ENCODE measurements at places on chromosomes 16 and 17.

- no peak overlapping the region for H3K4me3 ChIP-seq
- DNase-seq, result no peak
- H3K36me3 ChIP-seq, result no peaks in the 10 kb centered on the region
- peaks cover 23% of the 10 kb centered on the region for H3K4me1 ChIP-seq
- H3K27ac ChIP-seq, result no peak overlapping the region
Observed at GRCh38 chr17:80675438-80676095, 130.9 kb downstream of the RPTOR start.

- H3K4me3 ChIP-seq, result no peak overlapping the region
- H3K27ac ChIP-seq, result no peak overlapping the region
- H3K36me3 ChIP-seq, result no peaks in the 10 kb centered on the region
- H3K4me1 ChIP-seq, result no peaks in the 10 kb centered on the region
- H3K27me3 ChIP-seq, result no peaks in the 10 kb centered on the region
Observed at GRCh38 chr16:55915096-55915827, 40.1 kb upstream of the CES5A start.

GRCh38 chr16:89690392-89690901 is 4.0 kb downstream of the CDK10 start:
- DNase-seq, result no peak
- H3K4me1 ChIP-seq, result no peaks in the 10 kb centered on the region
- H3K27ac ChIP-seq, result no peak overlapping the region

DNA sequence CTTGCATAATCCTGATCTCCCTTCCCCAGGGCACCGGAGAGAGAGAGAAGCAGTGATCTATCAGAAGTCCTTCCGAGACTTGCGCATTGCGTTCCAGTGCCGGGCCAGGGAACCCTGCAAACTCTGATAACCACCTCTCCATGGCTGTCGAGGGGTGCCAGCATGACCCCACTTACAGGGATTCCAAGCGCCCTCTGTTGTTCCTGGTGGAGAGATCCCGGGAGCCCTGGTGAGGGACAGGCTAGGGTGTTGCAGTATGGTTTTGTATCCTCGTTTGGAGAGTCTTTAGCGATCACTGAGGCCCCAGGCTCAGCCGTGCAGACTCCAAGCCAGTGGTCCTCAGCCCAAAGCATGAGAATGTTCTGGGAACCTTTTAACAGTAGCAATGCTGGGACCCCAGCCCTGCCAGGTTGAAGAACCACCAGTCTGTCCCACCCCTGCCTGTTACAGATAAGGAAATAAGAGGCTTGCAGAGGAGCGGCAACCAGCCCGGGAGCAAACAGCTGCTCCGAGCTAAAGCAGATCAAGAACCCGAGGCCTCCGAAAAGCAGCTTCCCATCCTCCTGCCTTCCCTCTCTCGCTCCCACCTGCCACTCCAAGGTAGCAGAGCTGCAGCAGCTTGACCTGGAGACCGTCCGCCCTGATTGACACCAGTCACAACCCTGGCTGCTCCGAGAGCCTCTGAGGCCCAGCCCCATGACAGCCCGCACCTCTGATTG is 150.3 kb upstream of the RPL38 start:
- no peaks in the 10 kb centered on the region for H3K27me3 ChIP-seq
- H3K4me3 ChIP-seq, result no peak overlapping the region
- H3K36me3 ChIP-seq, result no peaks in the 10 kb centered on the region
- no peak for DNase-seq
- H3K4me1 ChIP-seq, result no peaks in the 10 kb centered on the region

DNA sequence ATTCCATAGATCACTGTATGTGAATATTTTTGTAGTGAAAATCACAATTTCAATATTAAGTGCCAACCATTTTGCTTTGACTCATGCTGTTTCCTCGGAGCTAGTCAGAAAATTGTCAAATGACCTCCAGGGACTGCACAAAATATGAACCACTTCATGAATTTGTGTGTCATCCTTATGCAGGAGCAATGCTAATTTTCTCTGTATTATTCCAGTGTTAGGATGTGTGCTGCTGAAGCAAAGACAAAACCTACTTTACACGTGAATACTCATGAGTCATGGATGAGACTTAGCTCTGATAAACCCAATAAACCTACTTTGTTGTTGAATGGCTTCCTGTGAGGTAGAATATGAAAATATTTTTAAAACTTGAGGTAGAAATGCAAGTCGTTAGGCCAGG is 65.2 kb downstream of the SHCBP1 start:
- no peak overlapping the region for H3K27ac ChIP-seq
- no peaks in the 10 kb centered on the region for H3K36me3 ChIP-seq
- H3K4me3 ChIP-seq, result no peak overlapping the region
- H3K4me1 ChIP-seq, result no peaks in the 10 kb centered on the region

GRCh38 chr16:30421010-30421409 is 8.8 kb downstream of the DCTPP1 start:
- H3K27me3 ChIP-seq, result no peaks in the 10 kb centered on the region
- no peak overlapping the region for H3K27ac ChIP-seq
- H3K4me3 ChIP-seq, result no peak overlapping the region
- no peak for DNase-seq
- peaks cover 30% of the 10 kb centered on the region for H3K36me3 ChIP-seq

DNA sequence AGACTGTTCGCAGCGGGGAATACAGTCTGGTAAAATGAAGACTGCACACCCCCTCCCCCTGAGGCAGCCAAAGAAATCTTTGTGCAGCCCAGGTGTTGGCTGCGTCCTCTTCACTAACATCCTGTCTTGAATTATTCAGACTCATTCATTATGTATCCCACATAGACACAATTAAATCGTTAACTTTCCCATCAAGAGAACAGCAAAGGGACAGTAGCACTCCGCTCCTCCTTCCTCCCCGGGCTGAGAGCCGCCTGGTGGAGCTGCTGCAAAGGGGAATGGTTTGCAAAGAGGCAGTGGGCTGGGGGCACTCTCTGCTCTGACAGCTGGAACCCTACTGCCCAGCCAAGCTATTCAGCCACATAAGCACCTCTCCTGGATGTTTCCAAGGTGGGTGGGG is 290.0 kb upstream of the SOX9 start:
- H3K36me3 ChIP-seq, result no peaks in the 10 kb centered on the region
- no peaks in the 10 kb centered on the region for H3K27me3 ChIP-seq
- no peak overlapping the region for H3K4me3 ChIP-seq
- H3K4me1 ChIP-seq, result no peaks in the 10 kb centered on the region

GRCh38 chr16:11729787-11730186 is 12.9 kb downstream of the TXNDC11 start:
- no peaks in the 10 kb centered on the region for H3K27me3 ChIP-seq
- no peak overlapping the region for H3K27ac ChIP-seq
- DNase-seq, result no peak
- H3K36me3 ChIP-seq, result peaks cover 32% of the 10 kb centered on the region
- H3K4me1 ChIP-seq, result no peaks in the 10 kb centered on the region

DNA sequence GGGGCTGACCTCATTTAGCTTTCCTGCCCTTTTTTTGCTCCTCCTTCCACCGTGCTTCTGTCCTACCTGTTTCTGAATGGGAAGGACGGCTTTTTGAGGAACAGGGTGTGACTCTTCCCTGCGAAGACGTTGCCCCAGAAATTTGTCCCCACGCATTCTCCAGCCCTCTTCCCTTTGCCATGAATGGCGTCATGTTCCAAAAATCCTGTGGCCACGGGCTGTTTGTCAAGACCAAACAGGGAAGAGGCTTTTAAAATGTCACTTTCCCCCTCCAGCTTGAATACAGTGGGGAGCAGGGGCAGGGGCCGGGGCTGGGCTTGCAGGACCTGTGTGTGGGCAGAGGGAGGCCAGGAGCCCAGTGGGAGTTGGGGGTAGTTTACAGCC is 13.9 kb downstream of the MPRIP start:
- H3K4me1 ChIP-seq, result peaks cover 20% of the 10 kb centered on the region
- H3K4me3 ChIP-seq, result no peak overlapping the region
- H3K27me3 ChIP-seq, result no peaks in the 10 kb centered on the region
- H3K27ac ChIP-seq, result no peak overlapping the region

- no peak overlapping the region for H3K4me3 ChIP-seq
- H3K4me1 ChIP-seq, result peaks cover 5% of the 10 kb centered on the region
- H3K27me3 ChIP-seq, result no peaks in the 10 kb centered on the region
- no peaks in the 10 kb centered on the region for H3K36me3 ChIP-seq
- DNase-seq, result no peak
Observed at GRCh38 chr16:89953671-89954406, 5.3 kb downstream of the DEF8 start.

- no peak overlapping the region for H3K27ac ChIP-seq
- no peak for DNase-seq
- no peaks in the 10 kb centered on the region for H3K27me3 ChIP-seq
- H3K4me3 ChIP-seq, result no peak overlapping the region
- H3K36me3 ChIP-seq, result no peaks in the 10 kb centered on the region
- H3K4me1 ChIP-seq, result peaks cover 24% of the 10 kb centered on the region
Observed at GRCh38 chr16:81830845-81831540, 51.9 kb downstream of the PLCG2 start.

DNA sequence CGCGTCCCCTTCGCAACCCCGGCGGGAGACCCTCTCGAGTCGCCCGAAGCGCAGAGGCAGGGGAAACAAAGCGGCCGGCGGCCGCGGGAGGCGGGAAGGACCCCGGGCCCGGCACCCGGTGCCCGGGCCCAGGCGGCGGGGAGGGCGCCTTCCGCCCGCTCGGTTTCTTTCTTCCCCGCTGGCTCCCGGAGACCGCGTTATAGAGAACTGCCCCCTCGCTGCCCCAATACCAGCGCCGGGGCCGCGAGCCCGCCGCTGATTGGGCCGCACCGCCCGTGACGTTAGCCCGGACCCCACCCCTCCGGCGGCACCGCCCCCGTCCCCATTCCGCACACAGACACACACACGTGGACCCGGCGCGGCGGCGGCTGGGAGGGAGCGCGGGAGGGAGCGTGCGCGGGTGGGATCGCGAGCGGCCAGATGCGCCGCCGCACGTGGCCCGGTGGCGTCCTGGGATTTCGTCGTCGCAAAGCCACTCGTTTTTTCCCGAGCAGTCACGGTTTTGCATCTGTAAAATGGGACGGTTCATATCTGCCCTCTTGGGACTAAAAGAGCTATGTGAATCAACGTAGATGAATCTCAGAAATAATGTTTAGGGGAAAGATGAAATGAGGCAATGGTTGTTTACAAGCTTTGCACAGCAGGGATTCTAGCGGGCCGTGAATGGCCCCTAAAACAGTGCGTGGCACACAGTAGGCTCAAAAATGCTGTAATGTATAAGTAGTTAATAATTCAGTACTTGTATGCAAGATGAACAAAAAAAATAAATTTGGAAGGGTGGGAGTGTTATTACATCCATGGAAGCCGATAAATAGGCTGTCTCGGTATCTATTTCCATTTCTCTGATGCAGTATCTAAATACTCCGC is at the start of gene EPOP:
TSS of gene EPOP (minus strand) at position 209 of the 867 bp plus-strand sequence. CDS start 462 bp downstream, outside the sequence.
- H3K27ac ChIP-seq, result peak within 1 kb of the TSS; percentile 54
- H3K4me3 ChIP-seq, result peak within 1 kb of the TSS; percentile 43
- H3K27me3 ChIP-seq, result no peaks in the 10 kb centered on the region
- peaks cover 5% of the 10 kb centered on the region for H3K4me1 ChIP-seq
- peak; percentile 72 for DNase-seq

Measured in naive thymus-derived CD4-positive, alpha-beta T cell (primary cell).